RPMI7951 (cell line): ENCODE measurements at places on chromosomes 1 and 21. TPM values are rescaled to one million over a fixed set of nuclear protein-coding genes. Genes with fewer than 3 reads are reported as not detected.

The MNDA gene
- not detected in 2 replicates for total RNA-seq

The HNRNPU gene
- 201 and 226 TPM in 2 replicates for total RNA-seq

The FNBP1L gene
- total RNA-seq, result 7.7 and 8.9 TPM in 2 replicates

The ST3GAL3 gene
- total RNA-seq, result 14.7 and 15.6 TPM in 2 replicates
